T-helper 2 cell (primary cell): ENCODE measurements at places on chromosomes 5 and 9.

DNA sequence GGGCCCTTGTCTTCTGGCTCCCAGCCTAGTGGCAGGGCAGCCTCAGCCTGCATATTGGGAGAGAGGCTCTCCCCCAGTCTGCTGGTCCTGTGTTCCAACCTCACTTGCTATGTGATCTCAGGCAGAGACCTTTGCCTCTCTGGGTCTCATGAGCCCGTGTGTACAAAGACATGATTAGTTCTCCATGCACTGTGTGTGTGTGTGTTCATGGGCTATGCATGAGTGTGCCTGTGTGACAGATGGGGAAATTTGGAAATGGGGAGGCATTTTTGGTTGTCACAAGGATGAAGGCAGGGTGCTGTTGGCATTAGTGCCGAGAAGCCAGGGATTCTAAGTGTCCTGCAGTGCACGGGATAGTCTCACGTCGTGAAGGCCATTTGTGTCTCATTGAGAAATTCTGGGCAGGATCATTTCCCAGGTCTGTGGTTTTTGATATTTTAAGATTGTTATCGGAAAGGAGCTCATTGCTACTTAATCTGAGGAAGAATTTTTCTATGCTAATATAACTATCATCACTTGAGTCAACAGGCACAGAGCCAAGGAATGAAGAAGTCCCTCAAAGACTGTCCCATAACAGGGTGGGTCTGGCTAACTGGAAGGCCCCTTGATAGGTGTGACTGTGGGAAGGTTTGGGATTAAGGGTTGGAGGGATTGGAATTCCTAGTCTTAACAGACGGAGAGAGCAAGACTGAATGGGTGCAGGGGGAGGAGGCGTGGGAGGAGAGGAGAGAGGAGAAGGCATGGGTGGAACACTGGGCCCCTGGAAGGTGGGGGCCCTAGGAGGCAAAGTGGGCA lies 168.5 kb downstream of the RGS3 start:
- DNase-seq = no peak

DNA sequence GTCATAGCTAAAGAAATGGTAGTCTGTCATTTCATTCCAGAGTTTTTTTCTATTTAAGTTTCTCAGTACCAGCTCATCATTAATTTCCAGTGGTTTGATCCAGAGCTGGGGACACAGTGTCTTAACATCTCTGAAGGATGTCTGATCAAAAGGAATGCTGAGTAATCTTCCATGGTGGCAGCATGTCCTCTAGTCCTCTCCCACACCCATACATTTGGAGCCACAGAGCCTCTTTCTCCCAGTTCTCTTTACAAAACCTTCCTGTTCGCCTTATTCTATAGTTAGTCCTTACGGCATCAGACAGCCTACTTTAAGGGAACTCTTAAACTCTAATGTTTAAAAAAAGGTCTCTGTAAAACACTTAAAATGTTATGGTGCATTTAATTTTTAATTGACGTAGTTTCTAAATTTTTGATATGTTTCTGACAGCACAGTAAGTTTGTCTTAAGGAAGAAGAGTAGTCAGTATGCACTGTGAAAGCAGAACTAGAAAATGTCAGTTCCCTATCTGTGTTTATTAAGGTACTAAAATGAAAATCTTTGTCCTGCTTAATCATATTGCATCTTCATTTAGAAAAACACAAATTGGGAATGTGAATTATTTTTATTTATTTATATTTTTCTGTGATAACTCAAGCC lies 96.8 kb downstream of the INIP start:
- DNase-seq = no peak

DNA sequence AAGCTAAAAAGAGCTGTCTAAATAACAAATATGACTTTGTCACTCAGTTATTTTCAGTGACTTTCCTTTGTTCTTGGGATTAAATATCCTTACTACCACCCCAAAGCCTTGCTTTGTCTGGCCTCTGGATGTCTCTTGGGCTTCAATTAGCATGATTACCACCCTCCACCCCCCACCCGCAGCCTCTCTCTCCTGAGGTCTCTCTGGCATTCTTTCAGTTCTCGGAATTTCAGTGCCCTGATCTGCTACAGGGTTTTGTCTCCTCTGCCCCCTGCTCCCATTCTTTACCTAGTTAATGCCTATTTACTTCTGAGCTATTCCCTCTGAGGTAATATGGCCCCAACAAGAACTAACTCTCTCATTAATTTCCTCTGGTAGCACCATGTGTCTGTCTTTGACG lies 376.4 kb downstream of the DEPDC1B start:
- DNase-seq = no peak

DNA sequence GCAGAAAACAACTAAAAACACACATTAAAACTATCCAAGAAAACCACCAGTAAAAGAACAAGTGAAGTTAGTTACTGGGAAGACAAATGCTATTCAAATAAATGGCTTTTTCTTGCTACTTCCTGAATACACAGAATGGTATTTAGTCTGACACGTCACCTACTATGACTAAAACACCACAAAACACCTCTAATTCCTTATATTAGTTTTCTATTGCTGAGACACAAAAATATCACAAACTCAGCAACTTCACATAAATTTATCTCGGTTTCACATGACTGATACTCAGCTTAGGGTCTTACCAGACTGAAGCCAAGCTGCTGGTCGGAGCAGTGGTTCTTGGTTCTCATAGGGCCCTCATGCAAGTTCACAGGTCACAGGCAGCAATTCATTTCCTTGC lies 5.4 kb downstream of the DMAC1 start:
- no peak for DNase-seq

GRCh38 chr9:103335461-103335860 lies 340.3 kb downstream of the CYLC2 start:
- no peak for DNase-seq

DNA sequence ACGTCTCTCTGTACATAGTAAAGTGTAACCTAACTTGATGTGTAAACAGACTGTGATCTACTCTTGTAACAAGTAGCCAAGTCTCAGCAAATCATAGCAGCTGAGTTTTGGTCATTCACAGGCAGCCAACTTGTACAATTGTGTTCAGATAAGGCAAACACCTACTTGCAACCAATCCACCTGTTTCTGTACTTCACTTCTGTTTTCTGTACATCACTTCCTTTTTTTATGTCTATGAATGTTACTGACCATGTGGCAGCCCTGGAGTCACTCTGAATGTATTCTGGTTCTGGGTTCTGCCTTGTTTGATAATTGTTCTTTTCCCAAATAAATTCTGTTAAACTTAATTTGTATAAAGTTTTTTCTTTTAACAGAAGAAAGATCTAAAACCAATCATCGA lies 26.0 kb downstream of the RLN2 start:
- DNase-seq = no peak

- no peak for DNase-seq
These were observed 280.3 kb upstream of the WWC1 start for GRCh38 chr5:168011096-168011495.

DNA sequence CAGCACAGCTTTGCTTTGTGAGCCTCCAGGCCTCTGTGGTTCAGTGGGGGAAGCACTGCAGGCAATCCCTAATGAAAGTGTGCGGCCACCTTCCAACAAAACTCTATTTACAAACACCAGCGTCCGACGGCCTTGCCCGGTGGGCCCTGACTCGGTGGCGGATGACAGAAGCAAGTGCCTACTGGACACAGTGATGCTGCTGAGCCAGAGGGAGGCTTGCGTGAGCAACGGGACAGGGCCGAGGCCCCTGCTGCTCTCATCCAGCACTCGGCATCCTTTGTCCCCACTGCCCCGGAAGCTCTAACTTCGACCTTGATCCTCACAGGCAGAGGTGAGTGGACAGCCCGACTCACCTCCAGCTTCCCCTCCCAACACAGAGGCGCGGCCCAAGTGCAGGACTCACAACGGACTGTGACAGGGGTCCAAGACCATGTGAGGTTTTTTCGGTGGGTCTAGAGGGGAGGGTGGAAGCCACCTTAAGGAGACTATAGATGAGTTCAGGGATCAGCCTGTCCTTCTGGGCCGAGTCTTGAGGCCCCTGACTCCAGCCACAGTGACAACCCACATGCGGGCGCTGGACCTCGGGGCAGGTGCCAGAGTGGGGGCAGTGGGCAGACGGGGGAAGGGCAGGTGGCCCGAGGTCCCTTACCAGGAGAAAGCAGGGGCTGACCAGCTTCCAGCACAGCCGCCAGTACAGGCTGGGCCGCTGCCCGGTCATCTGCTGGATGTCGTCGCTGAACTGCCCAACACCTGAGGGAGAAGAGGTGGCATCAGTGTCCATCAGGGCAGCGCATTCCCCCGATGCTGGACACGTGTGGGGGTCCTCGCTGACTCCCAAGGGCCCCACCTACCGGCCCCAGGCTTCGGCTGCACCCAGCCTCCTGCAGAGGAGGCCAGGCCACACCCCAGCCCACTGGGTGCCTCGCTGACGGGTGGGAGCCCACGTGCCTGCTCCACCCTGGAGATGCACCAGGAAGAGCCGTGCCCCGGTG lies 39.4 kb downstream of the SLC6A3 start:
- DNase-seq = no peak

DNA sequence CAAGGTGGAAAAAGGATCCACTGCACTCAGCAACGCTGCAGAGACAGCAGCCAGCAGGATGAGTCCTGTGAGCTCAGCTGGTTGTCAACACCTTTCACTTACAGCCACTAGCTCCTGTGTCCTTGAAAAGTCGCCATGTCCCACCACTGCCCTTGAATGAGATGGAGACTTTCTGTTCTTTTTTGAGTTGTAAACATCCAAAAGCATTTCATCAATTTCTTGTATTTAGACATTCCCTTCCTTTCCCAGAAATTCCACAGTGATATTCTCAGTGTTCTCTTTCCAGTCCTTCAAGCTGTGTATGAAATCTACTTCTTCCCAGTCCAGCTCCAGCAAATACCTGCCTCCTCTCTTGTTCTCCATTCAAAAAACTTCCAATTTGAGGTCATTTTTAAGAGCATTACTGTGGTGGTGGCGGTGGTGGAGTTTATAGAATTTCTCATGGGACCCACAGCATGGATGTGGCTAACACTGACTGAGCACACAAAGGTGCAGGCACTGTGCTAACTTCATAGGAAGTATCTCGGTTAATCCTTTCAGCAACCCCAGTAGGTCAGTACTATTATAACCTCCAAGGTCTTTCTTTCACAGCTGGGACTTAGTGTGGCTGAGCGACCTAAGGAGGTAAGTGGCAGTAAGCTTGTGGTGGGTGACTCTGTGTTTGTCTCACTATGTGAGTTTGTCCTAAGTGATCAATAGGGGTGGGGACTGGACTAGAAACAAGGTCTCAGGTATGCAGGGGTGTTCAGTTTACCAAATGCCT lies 15.0 kb upstream of the GPX3 start:
- DNase-seq = no peak

DNA sequence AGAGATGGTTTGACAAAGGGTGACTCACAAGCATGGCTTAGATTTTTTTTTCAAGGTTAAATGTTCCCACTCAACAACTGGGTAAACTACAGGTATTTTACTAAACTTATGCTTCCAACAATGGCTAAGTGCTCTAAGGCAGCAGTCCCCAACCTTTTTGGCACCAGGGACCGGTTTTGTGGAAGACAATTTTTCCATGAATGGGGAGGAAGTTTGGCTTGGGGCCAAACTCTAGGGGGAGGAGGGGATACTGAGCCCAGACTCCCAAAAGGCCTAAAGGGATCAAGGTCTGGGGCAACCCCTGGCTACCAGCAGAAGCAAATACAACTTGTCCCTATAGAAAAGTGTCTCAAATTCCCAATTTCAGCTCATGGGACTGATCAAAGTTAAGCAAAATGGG lies 32.0 kb upstream of the HSD17B3 start:
- DNase-seq = no peak

GRCh38 chr9:27261517-27262211 lies 35.3 kb downstream of the EQTN start:
- DNase-seq = no peak

GRCh38 chr5:153256-153655 lies 38.0 kb upstream of the LRRC14B start:
- DNase-seq = no peak

DNA sequence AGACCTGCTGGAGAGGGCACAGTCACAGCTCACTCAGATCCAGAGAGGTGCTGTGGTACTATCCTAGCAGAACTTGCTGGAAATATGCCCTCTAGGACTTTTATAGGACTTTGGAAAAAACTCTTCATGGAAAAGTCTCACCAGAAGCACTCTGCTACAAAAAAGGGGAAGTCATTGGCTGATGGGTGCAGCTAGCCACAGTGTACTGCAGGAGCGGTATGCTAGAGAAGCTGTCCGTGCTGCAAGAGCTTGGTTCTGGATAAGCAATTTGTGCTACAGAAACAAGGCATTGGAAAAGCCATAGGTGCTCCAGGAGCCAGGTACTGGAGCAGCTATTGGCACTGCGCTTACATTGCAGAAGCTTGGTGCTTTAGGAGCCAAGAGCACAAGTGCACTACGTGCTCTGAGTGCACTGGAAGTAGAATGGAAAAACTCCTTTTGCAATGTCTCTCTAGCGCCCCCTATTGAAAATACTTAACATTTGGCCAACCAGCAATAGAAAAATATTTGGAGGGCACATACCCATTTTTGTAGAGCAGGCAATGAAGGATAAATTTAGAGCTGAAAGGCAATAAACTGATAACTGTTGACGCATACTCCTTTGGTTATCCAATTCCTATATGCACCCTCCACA lies 83.4 kb downstream of the MEGF10 start:
- no peak for DNase-seq

GRCh38 chr5:135124128-135124527 lies 90.1 kb upstream of the PITX1 start:
- no peak for DNase-seq

GRCh38 chr5:32600054-32600622 lies 14.8 kb downstream of the SUB1 start:
- no peak for DNase-seq

GRCh38 chr5:143374496-143375217 lies 28.8 kb downstream of the NR3C1 start:
- no peak for DNase-seq

GRCh38 chr5:176775409-176775808 lies 35.0 kb upstream of the UNC5A start:
- DNase-seq = no peak

GRCh38 chr5:10485142-10485795 lies 43.6 kb downstream of the ROPN1L start:
- DNase-seq = no peak

GRCh38 chr9:121699571-121700164 lies 48.2 kb downstream of the DAB2IP start:
- DNase-seq = no peak

GRCh38 chr9:70994582-70994981 lies 126.8 kb downstream of the TRPM3 start:
- no peak for DNase-seq

GRCh38 chr5:15722305-15722704 lies 222.3 kb downstream of the FBXL7 start:
- no peak for DNase-seq

GRCh38 chr5:34743878-34744277 lies 87.8 kb downstream of the RAI14 start:
- DNase-seq = no peak

GRCh38 chr5:60888359-60889061 lies 44.4 kb upstream of the ELOVL7 start:
- DNase-seq = no peak

- DNase-seq = no peak
These were observed 5.1 kb upstream of the CCDC192 start for GRCh38 chr5:127697894-127698600.
